Stimulated activated CD8-positive, alpha-beta memory T cell treated with anti-CD3 and anti-CD28 coated beads, Interleukin-7, amount 100 ng/mL, for 4 hours (primary cell): ENCODE measurements at places on chromosomes 6 and 20.

DNA sequence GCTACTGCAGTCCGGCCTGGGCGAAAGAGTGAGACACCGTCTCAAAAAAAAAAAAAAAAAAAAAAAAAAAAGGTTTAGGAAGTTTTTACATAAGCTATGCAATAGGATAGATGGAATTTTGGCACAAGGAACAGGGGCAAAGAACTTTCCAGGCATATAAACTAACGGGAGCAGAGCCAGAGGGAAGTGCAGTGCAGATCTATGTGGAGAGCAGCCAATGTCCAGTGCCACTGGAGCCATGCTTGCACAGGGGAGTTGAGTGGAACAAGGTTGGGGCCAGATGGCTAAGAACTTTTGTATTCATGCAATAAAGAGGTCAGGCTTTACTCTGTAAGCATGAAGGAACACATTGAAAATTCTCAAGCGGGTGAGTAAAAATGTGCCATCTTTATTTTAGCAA is 10.8 kb downstream of the SLC17A2 start:
- DNase-seq, result no peak

DNA sequence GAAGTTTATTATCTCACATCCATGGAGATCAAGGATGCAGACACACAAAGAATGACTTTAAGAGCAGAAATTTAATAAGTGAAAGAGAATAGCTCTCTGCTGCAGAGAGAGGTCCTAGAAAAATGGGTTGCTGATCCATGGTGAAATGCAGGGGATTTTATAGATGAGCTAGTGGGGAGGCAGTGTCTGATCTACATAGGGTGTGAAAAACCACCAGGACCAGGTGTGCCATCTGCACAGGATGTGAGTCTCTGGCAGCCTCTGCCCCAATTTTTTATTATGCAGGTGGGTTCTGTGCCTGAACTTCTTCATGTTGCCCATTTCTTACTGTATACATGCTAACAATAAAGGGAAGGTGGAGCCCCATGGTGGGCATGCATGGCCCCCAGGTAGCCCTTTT is 19.9 kb upstream of the NANP start:
- DNase-seq, result no peak

- no peak for DNase-seq
Observed at GRCh38 chr20:58048096-58048702, 180.3 kb downstream of the ANKRD60 start.

GRCh38 chr6:116369964-116370759 is 585 bp upstream of the DSE start:
- no peak for DNase-seq

DNA sequence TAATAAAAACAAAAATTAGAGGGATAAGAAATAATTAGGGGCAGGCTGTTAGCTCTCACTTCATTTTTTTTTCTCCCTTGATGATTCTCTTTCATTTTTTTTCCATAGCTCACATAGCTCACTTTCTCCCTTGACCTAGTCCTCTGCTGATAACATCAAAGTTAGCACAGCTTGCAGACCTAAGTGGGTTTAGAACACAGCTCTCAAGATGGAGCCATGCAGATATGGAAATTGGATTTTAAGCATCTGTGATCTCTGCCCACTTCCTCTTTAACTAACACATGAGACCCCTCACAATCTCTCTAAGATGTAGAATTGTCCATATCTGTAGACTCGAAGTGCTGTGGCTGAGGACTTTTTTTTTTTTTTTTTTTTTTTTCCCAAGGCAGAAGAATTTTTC is 257.1 kb downstream of the SOX4 start:
- no peak for DNase-seq

- no peak for DNase-seq
Observed at GRCh38 chr6:57297505-57297904, 19.9 kb upstream of the PRIM2 start.

DNA sequence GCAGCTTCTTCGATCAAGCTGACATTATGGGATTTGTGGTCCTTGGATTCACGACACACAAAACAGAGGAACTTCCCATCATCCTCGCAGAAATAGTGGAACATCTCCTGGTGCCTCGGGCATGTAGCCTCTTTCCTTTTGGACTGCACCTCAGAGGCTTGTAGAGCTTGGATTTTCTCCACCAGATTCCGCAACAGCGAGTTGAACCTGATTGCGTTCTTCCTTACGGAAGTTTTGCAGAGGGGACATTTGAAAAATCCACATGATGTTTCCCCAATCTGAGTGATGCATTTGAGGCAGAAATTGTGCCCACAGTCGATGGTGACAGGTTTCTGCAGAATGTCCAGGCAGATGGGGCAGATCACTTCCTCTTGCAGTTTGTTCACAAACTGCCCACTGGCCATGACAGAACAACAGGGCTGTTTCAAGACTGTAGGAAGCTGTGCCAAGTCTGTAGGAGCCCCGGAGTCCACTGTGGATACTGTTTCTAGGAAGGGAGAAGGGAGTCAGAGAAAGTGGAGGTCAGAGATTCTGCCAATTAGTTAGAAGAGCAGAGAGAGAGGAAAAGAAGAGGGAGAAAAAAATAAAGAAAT is 392 bp downstream of the TRIM31 start:
- no peak for DNase-seq

DNA sequence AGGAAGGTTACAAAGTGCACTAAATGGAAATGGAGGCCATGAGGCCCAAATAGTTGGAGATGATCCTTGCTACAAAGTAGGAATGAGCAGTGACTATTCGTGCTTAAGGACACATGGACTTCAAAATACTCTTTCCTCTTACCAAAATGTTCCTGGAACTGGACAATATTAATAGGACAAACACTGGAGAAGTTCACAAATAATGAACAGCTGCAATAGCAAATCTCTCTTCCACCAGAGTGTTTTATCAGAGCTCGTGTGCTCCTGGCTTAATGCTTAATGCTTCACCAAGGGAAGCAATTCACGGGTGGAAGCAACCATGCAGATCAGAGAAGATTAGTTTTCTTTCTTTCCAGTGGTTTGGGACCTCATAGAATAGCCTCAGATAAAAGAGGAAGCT is 435.4 kb downstream of the BCKDHB start:
- no peak for DNase-seq

GRCh38 chr20:33061658-33062028 is 7.9 kb downstream of the BPIFB3 start:
- DNase-seq, result no peak

- no peak for DNase-seq
Observed at GRCh38 chr6:65410309-65410708, 296.7 kb downstream of the EYS start.

- DNase-seq, result no peak
Observed at GRCh38 chr20:440636-441035, 21.7 kb downstream of the TBC1D20 start.

GRCh38 chr20:53685070-53685595 is 91.5 kb upstream of the ZNF217 start:
- DNase-seq, result no peak

DNA sequence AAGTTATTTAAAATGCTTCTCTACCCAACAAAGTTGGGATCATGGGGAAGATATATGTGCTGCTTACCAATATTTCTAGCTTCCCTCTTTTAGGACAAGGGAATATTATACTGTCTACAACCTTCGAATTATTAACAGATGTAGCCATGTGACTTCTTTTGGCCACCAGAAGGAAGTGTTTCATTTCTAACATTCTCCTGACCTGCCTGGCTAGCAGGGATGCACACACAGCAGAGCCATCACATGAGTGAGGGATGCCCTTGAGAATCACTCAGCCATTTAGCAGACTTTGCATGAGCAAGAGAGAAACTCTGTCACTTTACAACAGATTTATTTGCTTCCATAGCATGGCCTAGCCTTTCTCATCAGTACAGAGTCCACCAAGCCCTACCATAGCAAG is 230.7 kb upstream of the MARCKS start:
- DNase-seq, result no peak

DNA sequence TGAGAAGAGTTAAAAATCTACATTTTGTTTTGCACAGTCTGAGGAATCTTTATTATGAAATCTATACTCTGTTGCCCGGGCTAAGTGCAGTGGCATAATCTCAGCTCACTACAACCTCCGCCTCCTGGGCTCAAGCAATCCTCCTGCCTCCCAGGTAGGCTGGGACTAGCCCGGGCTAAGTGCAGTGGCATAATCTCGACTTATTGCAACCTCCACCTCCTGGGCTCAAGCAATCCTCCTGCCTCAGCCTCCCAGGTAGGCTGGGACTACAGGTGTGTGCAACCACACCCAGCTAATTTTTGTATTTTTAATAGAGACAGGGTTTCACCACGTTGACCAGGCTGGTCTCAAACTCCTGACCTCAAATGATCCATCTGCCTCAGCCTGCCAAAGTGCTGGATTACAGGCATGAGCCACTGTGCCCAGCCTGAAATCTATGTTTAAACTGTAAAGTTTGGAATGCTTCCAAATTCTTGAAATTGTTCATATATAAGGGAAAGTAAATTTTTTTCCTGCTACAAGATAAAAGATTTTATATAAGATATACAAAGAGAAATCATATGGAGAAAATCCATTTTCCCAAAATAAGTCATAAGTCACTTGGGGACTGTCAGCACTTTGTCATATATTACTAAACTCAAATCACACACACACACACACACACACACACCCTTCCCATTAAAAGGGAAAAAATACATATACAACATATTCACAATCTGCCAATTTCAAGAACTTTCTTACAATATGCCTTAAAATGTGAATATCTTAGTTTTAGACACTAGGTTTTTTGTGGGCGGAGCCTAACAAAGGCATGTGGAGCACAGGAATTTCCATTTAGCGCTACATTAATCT is 19.4 kb downstream of the PTPRK start:
- DNase-seq, result no peak

DNA sequence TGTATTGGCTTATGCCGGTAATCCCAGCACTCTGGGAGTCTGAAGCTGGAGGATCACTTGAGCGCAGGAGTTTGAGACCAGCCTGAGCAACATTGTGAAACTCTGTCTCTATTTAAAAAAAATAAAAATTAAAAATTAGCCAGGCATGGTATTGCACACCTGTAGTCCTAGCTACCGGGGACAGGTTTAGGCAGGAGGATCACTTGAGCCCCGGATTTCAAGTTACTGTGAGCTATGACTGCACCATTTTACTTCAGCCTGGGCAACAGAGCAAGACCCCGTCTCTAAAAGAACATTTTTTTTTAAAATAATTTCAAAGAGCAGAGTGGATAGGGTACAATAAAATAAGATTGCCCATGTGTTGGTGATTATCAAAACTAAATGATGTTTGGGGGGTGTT is 482.9 kb upstream of the SOX4 start:
- no peak for DNase-seq

DNA sequence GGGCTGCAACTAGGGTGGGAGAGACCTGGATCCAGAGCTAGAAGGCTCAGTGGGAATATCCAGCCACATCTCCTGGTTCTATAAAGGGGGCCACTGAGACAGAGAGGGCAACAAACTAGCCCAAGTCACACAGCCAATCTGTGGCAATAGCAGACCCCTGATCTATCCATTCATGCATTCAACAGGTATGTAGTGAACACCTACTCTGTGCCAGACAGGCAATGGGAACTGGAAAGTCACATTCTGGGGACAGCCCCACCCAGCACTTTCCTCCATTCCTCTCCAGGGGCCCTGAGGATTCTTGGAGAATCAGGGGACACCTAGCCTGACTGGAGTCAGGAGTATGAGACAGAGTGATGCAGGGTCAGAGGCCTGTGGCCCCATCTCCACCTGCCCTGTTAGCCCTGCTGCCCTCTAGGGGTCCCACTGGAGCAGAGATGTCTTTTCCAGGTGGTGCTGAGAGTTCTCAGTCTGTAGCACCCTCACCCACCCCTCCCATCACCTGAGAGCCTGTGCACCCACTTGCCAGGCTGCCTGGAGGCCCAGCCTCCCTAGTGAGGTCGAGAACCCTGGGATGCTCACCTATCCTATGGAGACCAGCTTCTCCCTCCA is 13.6 kb downstream of the BPIFA2 start:
- DNase-seq, result no peak

DNA sequence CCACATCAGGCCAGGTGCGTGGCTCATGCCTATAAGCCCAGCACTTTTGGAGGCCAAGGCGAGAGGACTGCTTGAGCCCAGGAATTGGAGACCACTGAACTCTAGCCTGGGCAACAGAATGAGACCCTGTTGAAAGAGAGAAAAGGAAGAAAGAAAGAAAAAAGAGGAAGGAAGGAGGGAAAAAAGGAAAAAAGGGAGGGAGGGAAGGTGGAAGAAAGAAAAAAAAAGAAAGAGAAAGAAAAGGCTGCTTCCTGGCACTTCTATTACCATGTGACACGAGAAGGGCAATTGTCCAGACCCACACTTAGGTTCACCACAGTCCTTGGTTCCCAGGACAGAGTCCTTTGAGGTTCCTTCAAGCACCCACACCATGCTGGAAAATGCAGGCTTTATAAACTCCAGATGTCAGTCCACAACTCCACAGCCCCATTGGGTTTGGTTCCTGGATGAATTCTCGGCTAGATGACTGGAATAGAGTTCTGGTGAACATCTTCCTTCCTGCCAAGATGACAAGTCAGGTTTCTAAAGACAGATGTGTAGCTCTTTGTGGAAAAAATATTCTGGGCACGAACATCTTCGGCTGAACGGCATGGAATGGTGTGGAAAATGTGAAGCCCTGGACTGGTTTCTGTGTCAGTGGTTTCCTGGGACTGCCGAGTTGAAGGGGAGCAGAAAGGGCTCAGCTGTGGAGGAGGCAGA is 32.5 kb downstream of the NT5E start:
- DNase-seq, result no peak

DNA sequence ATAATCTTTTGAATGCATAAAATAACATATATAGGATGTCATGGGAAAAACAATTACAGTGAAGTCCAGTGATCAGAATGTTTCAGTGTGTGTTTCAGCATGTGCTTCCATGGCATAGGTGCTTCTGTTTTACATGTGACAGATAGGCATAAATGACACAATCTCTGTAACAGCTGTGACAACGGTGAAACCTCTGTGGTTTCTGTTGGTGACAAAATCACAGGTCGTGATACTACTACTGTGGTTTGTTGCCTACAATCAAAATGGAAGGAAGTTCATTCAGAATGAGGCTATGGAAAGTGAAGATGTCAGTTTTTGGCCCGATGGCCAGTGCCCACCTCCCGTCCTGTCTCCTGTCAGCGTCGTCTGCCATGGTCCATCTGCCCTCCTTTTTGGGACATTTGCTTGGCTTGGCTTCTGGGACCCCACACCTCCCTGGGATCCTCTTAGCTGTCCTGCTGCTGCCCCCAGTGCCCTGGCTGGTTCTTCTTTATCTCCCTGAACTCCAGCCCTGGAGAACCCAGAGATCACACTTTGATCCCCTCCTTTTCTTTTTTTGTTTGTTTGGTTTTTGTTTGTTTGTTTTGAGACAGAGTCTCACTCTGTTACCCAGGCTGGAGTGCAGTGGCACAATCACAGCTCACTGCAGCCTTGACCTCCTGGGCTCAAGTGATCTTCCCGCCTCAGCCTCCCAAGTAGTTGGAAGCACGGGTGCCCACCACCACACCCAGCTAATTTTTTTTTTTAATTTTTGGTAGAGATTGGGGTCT is 79.3 kb upstream of the NAA20 start:
- DNase-seq, result no peak

- no peak for DNase-seq
Observed at GRCh38 chr20:33991502-33991901, 2.2 kb upstream of the RALY start.
